ENCODE measurements at places on chromosomes 7 and 10. TPM values are rescaled to one million over a fixed set of nuclear protein-coding genes. Genes with fewer than 3 reads are reported as not detected.

Gene CAV1
- total RNA-seq = 541 TPM

Gene SPDYE2
- total RNA-seq = not detected

Gene IL15RA
- 6.2 TPM for total RNA-seq

Gene SLC18A3
- total RNA-seq = not detected

Gene KCNH2
- 4.4 TPM for total RNA-seq

Gene LLCFC1
- total RNA-seq = not detected

Gene ANKRD22
- total RNA-seq = not detected

Gene CALML3
- not detected for total RNA-seq

Gene ANXA8L1
- not detected for total RNA-seq

Gene LIPK
- total RNA-seq = not detected

Gene KLF14
- under 0.01 TPM for total RNA-seq

Gene NPFFR1
- not detected for total RNA-seq

Gene POLR1F
- 28.9 TPM for total RNA-seq

Gene CBX3
- total RNA-seq = 138 TPM

Gene TFPI2
- total RNA-seq = 620 TPM

Gene PBLD
- total RNA-seq = 3.7 TPM

Gene TCAF2
- total RNA-seq = 1.9 TPM

Gene OIT3
- under 0.01 TPM for total RNA-seq

Gene RASA4B
- total RNA-seq = 0.89 TPM

Gene ACBD7
- 4.5 TPM for total RNA-seq

Gene ADCY1
- 0.33 TPM for total RNA-seq

Gene PLCE1
- total RNA-seq = 2.2 TPM

Gene CALCR
- not detected for total RNA-seq

Gene AP4M1
- 22.5 TPM for total RNA-seq

Gene NEUROD6
- total RNA-seq = not detected

Gene CLCN1
- total RNA-seq = not detected

Gene PGAM2
- total RNA-seq = 0.33 TPM

Gene VAX1
- not detected for total RNA-seq

Gene POU6F2
- not detected for total RNA-seq

Gene ADAM12
- total RNA-seq = 40.8 TPM

Gene SEMA4G
- 1.00 TPM for total RNA-seq

Gene FXYD4
- not detected for total RNA-seq

Gene ADRB1
- not detected for total RNA-seq

Gene CLDN4
- total RNA-seq = 58.2 TPM

Gene VWA2
- total RNA-seq = not detected

Gene FBXW4
- 39.0 TPM for total RNA-seq

Gene KRIT1
- 54.9 TPM for total RNA-seq

Gene KAZALD1
- total RNA-seq = 6.2 TPM

Gene SMKR1
- total RNA-seq = 0.44 TPM

Gene TEX47
- not detected for total RNA-seq

Gene OPALIN
- total RNA-seq = not detected

Gene GTF2IRD1
- 31.1 TPM for total RNA-seq

Gene SPACDR
- total RNA-seq = 0.37 TPM

Gene CLRN3
- not detected for total RNA-seq

Gene WDFY4
- total RNA-seq = not detected

Data from uterine smooth muscle cell (primary cell).